Activated T-cell treated with anti-CD3 and anti-CD28 coated beads for 24 hours (primary cell): ENCODE measurements at places on chromosomes 7 and 10.

DNA sequence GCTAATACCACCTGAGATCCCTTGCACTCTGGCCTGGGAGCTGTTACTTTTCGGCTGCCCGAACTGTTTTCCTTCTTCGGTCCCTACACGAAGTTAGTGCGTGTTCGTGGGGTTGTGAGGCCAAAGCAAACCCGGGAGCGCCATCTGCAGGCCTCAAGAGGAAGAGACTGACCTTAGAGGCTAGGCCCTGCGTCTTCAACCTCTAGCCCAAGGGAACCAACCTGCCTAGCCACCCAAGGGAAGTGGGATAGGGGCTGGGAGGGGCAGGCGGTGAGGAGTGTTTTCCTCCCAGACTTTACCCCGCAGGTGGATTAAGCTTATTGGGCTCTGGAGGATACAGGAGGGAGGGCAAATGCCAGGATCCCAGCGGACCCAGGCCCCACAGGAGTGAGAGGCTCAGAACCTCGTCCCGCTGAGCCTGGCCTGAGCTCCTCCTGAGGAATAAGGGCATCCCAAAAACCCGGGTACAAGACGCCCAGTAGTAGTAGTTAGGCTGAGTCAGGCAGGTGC lies 1.7 kb upstream of the PAX2 start:
- no peak for DNase-seq

GRCh38 chr10:48253970-48254657 lies 20.4 kb downstream of the FRMPD2 start:
- DNase-seq, result no peak

- DNase-seq, result no peak
These were observed 928.7 kb downstream of the IPMK start for GRCh38 chr10:57338823-57339558.

GRCh38 chr7:133735222-133735621 lies 391.9 kb upstream of the LRGUK start:
- no peak for DNase-seq

- DNase-seq, result no peak
These were observed 36.0 kb upstream of the GLCCI1 start for GRCh38 chr7:7932553-7932952.

GRCh38 chr10:102120142-102120990 lies at the start of gene LDB1:
Gene LDB1 (minus strand): TSS chr10:102120368. CDS start chr10:102120110, 258 bp downstream.
- peak; percentile 59 for DNase-seq
